ENCODE measurements at places on chromosomes 12 and 14. TPM values are rescaled to one million over a fixed set of nuclear protein-coding genes. Genes with fewer than 3 reads are reported as not detected.

The PROX2 gene
- 2.7 TPM for polyA plus RNA-seq

The WSCD2 gene
- polyA plus RNA-seq = 10.0 TPM

The NRDE2 gene
- polyA plus RNA-seq = 22.9 TPM

The AICDA gene
- polyA plus RNA-seq = 0.92 TPM

The ENDOU gene
- polyA plus RNA-seq = 0.49 TPM

The PNP gene
- 95.5 TPM for polyA plus RNA-seq

The ZFYVE21 gene
- 49.0 TPM for polyA plus RNA-seq

The CELA1 gene
- polyA plus RNA-seq = not detected

The ACADS gene
- 24.2 TPM for polyA plus RNA-seq

The PELI2 gene
- polyA plus RNA-seq = 32.4 TPM

The FGF23 gene
- 0.06 TPM for polyA plus RNA-seq

The CPM gene
- polyA plus RNA-seq = 22.4 TPM

The ADAMTS20 gene
- polyA plus RNA-seq = 0.64 TPM

The VRTN gene
- polyA plus RNA-seq = not detected

DNA sequence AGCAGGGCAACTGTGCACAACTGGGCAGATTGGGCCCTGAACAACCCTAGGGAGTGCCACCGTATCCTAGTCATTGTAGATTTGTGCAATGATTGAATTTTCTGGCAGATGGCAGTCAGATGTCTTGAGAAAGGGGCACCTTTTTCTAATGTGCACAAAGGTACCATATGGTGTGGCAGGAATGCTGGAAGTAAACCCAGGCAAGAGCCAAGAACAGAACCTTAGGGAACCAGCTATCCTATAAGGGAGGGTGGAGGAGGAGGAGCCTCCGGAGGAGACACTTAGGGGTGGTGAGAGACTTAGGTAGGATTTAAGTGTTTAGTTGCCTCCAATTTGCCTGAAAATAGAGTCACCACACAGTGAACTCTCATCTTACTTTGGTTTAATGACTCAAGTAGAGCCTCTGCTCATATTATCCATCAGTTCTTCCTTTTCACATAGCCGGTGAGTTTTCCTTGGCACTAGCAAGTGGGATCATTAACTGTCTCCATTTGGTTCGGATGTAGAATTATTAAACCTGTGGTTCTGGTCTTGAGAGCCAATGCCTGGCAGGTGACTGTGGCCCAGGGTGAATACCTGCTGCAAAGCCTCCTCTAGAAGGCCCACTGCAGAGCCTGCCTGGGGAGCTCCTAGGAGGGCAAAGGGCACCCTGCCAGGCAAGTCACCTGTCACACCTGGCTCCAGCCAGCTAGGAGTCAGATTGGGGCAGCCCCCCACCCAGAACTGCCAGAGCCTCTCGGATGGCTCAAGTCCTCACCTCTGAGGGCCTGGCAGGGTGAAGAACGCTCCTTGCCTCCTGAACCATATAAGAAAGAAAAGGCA lies 184.4 kb upstream of the HIF1A start:
- DNase-seq = no peak

DNA sequence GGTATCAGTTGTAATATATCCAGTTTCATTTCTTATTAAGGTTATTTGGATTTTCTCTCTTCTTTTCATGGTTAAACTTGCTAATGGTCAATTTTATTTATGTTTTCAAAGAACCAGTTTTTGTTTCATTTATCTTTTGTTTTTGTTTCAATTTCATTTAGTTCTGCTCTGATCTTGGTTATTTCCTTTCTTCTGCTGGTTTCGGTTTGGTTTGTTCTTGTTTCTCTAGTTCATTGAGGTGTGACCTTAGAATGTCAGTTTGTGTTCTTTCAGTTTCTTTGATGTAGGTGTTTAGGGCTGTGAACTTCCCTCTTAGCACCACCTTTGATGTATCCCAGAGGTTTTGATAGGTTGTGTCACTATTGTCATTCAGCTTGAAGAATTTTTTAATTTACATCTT lies 145.6 kb upstream of the SLCO1B1 start:
- DNase-seq = no peak

DNA sequence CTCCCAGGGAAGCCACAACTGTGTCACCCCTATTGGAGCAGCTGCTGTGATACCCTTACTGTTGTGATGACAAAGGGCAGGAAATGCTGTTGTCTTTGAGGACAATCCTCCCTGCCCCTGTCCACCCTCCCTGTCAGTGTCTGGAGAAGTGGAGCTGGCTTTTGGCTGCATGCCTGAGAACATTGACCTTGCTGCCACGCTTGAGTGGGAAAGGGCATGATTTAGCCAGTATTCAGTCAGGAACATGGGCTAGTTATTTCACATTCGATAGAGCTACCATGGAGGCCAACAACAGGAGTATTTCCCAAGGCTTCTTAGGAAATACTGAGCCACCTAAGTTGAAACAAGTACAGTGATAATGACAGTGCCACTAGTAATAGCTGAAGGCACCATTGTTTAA lies 59.4 kb downstream of the MYRFL start:
- DNase-seq = no peak

- no peak for DNase-seq
These were observed 861.0 kb downstream of the RPS29 start for GRCh38 chr14:48725051-48725734.

- no peak for DNase-seq
These were observed 123.8 kb downstream of the PDZRN4 start for GRCh38 chr12:41311883-41312282.

DNA sequence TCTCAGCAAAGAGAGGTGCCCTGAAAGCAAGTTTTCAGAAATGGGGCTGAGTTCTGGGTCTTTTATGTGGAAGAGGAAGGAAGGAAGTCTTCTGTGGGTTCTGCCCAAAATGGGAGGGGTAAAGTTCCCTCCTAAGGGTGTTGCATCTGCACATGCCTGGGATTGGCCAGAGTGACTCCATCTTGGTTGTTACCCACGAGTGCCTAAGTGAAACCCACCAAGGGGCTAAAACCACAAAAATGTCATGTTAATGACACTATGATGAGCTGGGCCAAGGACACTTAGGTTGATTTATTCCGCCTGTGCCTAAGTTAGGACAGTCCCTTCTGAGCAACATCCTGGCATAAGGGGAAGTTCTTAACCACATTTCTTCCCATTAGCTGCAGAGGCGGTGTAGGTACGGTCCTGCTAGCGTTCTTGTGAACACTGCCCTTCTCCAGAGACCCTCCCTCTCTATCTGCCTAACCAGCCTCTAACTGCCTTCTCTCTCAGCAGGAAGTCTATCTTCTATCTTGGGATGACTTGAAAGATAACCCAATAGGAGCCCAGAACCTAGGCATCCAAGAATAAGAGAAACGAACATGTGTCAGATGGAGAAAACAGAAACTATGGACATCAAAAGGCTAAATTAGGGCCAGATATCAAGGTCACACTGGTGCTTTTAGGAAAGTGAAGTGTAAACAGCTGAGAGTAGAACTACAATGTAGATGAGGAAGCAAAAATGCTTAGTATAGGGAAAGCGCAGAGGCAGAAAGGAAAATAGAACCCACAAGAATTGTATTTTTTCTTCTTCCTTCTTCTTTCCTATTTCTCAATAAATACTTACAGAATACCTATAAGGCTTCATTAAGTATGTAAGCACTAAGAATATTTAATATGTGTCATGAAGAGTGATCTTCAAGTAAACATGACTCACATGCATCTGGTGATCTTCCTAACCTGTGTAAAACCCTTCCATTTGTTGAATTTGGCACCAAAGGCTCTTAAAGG lies 104.2 kb upstream of the AMN1 start:
- no peak for DNase-seq

GRCh38 chr14:99822800-99823455 lies 29.7 kb downstream of the EML1 start:
- no peak for DNase-seq

DNA sequence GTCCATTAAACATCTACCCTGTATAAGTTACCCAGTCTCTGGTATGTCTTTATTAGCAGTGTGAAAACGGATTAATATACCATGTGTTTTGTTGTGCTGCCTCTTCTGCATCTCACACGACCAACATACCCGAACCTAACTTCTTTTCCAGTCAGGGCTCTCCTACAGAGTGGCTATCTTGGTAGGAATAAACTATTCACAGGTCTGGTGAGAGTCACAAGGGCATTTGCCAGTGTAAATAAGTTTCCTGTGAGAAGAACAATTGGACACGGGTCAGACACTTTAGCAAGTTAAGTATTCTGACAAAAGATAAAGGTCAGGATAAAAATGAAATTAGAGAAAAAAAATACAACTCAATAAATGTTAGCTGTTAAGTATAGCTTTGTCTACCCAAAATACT lies 60.9 kb downstream of the MYF5 start:
- no peak for DNase-seq

DNA sequence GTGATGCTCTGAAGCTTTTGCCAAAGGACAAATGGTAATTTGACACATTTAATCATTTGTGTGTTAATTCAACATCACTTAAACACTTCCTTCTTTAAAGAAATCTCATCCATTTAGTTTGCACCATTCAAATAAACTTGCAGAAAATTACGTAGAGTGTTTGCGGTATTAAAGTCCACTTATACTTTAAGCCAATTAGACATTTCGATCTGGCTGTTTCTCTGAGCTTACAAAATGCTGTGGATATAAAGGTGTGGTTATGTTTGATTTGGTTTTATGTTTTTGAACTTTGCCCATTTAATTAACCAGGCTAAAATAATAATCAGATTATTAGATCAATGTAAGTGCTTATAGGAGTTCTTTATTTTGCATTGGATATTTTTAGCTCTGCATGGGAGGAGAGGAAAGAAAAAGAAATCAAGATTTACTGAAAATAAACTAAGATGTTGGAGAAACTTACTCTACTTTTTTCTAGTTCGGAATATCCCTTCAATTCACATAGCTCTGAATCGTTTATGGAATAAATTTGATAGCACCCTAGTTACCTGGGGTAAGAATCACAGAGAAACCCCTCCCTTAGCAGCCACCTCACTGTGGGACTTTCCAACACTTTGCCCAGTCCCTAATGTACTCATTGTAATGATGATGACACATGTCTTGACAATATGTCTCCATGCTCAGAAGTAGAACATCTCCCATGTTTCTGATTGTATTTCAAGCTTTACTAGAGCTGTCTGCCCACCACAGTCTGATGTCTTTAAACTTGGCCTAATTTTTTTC lies 268.0 kb downstream of the BTG1 start:
- no peak for DNase-seq

DNA sequence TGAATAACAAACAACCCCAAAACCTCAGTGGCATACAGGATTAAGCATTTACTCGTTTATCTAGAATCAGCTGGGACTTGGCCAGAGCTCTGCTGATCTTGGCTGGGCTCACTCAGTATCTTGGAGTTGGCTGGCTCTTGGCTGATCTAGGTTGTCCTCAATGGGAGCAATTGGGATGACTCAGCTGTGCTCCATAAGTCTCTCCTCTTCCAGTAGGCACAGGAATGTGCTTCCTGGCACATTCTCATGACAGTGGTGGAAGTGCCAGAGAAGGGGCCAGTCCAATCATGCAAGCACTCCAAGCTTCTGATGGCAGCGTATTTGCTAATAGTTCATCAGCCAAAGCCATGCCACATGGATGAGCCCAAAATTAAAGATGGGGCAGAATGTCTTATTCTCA lies 41.7 kb upstream of the ANO4 start:
- no peak for DNase-seq

DNA sequence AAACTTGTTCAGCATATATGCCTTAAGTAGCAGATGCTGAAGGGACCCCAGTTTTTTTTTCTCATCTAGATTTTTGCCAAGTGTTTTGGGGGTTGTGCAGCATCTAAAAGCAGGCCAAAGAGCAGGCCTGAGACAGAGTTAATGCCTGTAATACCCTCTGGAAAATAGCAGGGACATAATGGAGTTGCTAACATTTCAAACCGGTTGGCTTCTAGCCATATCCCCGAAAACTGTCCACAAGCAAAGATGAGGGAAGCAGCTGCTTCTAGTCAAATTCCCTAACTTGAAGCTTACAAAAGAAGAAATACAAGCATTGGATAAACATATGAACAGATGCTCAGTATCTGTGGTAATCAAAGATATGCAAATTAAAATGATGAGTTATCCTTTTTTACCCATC lies 52.1 kb upstream of the AEBP2 start:
- no peak for DNase-seq

DNA sequence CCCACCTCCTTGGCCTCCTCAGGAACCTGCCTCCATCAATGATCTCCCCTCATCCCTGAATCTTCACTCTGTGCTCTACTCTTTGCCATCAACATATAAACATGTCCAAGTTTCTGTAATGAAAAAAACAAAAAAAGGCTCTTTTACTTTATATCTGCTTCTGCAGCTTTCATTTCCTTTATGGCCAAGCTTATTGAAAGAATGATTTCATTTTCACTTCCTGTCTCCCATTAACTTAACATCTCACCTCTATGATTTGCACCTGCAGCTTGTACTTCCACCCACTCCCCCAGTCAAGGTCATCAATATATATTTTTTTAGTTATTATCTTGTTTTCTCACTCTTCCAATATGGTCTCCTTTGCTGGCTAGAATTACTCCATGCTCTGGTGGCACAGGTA lies 15.6 kb upstream of the RNU6-7 start:
- no peak for DNase-seq

DNA sequence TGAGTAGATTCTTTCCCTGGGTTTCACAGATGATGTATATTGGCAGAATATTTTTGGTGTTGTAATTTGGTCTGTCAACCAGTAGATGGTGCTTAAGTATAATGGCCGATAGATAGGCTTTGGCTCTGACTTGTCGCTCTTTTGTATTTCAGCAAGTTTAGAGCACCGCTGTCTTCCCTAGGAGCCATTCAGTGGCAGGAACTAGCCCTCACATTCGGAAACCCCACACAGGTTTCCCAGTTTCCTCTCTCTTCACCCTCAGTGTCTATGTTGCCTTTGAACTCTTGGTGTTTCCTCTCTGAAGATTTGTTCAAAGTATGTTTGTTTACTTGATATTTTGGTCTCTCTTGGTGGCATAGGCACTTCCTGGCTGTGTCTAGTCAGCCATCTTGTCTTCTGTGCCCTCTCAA lies 102.2 kb downstream of the GPHN start:
- DNase-seq = no peak

GRCh38 chr14:89550821-89551220 lies 133.8 kb upstream of the FOXN3 start:
- DNase-seq = no peak

GRCh38 chr12:108587826-108588225 lies 10.1 kb downstream of the TMEM119 start:
- DNase-seq = no peak

- DNase-seq = no peak
These were observed 90.6 kb upstream of the RTL1 start for GRCh38 chr14:100994082-100994481.

GRCh38 chr12:48060474-48060873 lies 45.4 kb downstream of the SENP1 start:
- no peak for DNase-seq

DNA sequence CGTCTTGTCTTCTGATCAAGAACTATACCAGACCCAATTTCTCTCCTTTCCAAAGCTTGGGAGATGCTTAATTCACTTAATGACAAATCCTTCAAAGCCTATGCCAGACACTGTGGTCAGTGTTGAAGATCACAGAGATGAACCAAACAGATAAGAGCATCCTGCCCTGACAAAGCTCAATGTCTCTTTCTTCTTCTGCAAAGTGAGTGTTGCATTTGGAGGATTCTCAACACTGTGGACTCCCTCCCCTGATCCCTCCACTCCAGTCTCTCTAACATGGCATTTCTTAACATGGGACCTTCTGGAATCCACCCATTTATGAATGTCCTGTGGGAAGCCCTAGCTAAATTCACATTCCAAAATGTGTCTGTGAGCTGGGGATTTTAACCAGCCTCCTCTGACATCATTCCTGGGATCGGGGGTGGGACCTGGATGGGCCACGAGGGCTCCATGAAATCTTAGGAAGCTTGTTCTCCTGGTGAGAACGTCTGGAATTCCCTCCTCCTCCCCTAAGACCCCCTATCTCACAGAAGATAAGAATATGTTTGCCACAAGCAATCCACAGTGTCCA lies 20.3 kb downstream of the SYNE3 start:
- no peak for DNase-seq

Measured in left renal cortex interstitium (tissue), 4 donors.